ENCODE measurements at places on chromosomes 11 and 22. TPM values are rescaled to one million over a fixed set of nuclear protein-coding genes. Genes with fewer than 3 reads are reported as not detected.
A peak's percentile ranks its signal among the peaks of the same experiment; 100 is the strongest.

DNA sequence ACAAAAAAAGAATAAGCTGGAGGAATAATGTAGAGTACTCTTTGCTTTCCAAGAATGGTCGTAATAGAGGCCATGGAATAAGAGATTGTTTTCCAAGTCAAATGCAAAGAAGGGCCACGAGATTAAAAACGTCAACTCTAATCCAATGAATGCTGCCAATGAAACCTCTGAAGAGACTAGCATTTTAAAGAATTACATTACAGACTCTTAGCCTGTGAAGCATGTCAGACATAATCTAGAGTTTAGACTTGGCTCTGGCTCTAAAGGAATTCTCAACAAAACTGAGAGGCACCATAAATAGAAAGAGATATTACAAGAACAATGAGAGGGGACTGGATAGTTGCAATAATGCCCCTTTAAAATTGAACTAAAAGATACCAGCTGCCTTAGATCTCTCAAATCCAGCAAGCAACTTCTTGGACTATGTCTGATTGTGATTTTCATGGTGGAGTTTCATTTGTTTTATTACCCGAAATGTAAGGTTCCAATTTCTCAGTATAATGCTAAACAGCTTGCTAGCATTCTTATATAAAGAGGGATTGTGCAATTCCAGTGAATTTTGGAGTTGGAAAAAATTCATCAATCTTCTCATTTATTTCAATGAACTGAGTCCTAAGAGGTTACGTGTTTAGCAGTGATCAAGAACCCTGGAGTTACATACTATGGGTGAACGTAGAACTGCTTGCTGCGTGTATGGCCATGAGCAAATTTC, 5.6 kb downstream of the ETS1 start:
- DNase-seq: no peak

GRCh38 chr11:13923716-13924650, 38.5 kb upstream of the SPON1 start:
- DNase-seq: no peak

GRCh38 chr11:16881074-16881709, 133.0 kb downstream of the PLEKHA7 start:
- DNase-seq: peak; percentile 62

DNA sequence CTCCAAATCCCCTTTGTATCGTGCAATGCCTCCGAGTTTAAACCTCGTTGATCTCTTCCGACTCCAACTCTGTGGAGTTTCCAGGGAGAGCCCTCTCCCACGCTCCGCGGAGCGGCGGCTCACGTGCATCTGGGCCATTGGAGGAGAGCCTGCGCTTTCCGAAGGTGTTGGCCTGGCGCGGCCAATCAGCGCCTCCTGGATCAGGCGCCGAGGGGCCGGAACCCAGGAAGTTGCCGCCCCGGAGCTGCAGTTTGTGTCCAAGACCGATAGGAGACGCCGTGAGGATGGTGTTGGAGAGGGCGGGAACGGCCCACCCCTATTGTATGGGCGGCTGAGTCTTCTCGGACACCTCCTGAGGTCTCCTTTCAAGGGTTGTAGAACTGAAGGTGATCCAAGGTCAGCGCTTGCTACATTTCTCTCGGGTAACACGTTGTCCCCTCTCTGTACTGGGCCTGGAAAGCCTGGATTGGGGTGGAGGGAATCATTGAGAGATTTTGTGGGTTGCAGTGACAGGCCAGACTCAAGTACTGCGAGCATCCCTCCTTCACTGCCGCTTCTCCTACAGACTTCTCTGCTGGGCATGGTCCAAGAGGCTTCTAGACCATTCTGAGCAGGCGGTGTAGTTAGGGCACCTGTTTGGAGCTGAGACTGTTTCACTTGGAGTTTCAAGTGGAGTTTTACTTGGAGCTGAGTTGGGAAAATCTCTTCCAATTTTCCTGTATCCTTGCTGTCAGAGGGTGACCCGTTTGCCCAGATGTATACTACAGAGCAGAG, 1.7 kb downstream of the ADAMTS15 start:
- peak; percentile 90 for DNase-seq

GRCh38 chr22:48939441-48940265, 888.0 kb downstream of the BRD1 start:
- no peak for DNase-seq

Gene APLNR
- 1.8 TPM for total RNA-seq

DNA sequence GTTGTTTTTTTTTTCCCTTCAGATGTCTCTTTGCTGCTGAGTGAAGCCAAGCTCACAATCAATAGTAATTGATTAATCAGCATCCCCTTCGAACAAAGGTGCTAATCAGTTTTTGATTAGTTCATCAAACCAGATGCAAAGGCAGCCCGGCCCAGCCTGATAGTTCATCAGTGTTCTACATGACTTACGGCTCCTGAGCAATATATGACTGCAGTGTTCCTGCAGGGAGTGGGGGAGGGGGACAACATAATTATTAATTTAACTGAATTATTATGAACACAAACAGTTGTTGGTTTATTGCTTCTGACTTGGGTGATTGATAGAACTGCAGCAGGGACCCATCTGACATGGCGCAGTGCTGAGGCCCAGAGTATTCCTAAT, 315.3 kb downstream of the CADM1 start:
- DNase-seq: no peak

Gene TEAD1
- 93.8 TPM for total RNA-seq

GRCh38 chr11:18721561-18722292, 4.3 kb downstream of the IGSF22 start:
- DNase-seq: peak; percentile 78

Gene RHOD
- total RNA-seq: 6.6 TPM

GRCh38 chr11:126834573-126834972, 166.0 kb downstream of the KIRREL3 start:
- no peak for DNase-seq

DNA sequence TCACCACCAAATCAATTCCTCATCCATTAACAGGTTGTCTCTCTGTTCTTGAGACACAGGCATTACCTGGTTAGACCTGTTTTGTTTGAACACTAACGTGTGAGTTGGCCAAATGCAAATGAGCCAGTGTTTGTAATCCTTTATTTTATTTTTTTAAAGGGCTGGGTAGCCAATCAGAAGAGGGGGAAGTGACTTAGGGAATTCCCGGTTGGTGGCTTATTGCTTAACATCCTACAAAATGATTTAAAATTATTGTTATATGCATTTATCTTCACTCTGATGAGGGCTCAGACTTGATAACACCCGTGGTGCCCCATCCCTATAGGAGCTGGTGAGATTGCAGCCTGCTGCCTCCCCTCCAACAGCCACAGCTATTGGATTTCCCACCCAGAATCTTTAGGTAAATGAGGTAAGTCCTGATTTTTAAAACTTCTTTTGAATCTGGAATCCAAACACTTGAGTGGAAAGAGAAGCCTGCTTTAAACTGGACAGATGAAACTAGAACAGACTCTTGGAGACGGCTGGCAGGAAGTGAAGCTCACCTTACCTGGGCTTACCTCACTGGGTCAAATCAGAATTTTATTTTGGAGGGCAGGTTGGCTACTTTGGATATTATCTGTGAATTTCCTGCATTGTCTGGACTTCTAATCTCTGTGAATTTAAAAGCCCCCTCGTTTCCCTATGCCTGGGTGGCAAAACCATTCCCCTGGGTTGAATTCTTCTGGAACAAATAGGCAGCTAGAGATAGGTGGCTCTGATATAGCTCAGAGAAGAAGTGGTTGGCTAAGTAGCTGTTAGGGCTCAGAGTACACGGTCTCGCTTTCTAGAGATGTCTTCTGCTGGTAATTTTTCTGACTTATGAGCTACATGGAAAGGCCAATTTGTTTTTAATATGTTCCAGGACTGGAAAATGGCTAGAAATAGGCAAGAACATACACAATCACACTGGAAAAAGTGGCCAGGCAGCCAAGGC, at the start of gene EHF:
Gene EHF, plus strand, starts transcription at position 274 of the 973 bp plus-strand sequence. CDS start 21,538 bp downstream, outside the sequence.
- no peak for DNase-seq
